SK-N-SH treated with all-trans-retinoic acid at 6 μM for 48 hours (cell line): ENCODE measurements at places on chromosomes 2 and 18.

- ATAC-seq, result no peak
Observed at GRCh38 chr18:23257686-23258565, 122.6 kb downstream of the CABLES1 start.

DNA sequence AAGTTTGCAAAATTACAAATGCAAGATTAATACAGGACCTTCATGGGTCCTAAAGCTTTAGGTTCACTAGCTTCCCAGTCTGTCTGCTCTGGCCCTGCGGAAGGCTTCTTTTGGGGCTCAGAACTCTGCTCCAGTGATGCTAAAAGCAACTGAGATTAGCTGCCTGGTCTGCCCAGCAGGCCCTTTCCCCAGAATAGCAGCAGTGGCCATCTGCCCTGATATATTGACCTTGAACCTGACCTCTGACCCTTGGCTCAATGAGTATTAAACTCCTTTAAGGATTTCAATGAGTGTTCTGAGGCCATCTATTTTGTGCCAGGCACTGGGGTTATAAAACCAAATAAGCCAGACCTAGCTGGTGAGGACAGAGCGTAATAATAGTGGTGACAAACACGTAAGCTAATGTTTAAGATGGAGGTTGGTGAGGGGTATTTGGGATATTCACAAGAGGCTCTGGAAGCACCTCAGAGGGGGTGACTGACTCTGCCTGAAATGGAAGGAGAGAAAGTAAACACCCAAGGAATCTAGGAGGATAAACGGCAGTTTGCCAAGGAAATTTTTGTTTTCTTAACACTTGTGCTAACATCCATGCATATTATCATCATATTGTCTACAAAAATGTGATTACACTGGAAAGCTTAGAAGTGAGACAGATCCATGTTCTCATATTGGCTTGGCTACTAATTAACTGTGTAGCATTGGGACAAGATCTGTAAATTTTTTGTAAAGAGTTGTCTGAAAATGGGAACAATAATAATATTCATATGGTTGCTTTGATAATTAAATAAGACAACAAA, 50.4 kb upstream of the LCLAT1 start:
- no peak for ATAC-seq

DNA sequence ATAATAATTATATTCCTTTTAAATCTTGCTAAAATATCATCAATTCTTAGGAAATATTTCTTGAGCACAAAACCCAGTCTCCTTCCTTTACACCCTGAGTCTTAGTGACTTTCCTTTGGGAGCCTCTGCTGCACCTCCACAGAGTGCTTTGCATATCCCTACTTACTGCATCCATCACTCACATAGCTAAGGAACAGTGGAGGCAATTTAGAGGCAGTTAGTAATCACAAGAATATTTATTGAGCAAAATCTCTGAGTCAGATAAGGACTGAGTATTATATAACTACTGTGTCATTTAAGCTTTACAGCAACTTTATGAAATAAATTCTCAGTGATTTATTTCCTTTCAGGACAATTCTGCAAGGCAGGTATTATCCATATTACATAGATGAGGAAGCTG, 327.7 kb downstream of the TMX3 start:
- no peak for ATAC-seq

GRCh38 chr2:105784589-105784988, 39.9 kb downstream of the NCK2 start:
- ATAC-seq, result no peak

GRCh38 chr2:20648206-20648605, 2.7 kb downstream of the HS1BP3 start:
- no peak for ATAC-seq

GRCh38 chr2:41728788-41729338, 319.0 kb upstream of the PKDCC start:
- no peak for ATAC-seq

GRCh38 chr2:194346193-194346592, 1310.8 kb upstream of the SLC39A10 start:
- no peak for ATAC-seq

GRCh38 chr2:150859877-150860276, 372.4 kb upstream of the RND3 start:
- no peak for ATAC-seq

GRCh38 chr2:239399433-239399920, 1.3 kb downstream of the HDAC4 start:
- ATAC-seq, result no peak

DNA sequence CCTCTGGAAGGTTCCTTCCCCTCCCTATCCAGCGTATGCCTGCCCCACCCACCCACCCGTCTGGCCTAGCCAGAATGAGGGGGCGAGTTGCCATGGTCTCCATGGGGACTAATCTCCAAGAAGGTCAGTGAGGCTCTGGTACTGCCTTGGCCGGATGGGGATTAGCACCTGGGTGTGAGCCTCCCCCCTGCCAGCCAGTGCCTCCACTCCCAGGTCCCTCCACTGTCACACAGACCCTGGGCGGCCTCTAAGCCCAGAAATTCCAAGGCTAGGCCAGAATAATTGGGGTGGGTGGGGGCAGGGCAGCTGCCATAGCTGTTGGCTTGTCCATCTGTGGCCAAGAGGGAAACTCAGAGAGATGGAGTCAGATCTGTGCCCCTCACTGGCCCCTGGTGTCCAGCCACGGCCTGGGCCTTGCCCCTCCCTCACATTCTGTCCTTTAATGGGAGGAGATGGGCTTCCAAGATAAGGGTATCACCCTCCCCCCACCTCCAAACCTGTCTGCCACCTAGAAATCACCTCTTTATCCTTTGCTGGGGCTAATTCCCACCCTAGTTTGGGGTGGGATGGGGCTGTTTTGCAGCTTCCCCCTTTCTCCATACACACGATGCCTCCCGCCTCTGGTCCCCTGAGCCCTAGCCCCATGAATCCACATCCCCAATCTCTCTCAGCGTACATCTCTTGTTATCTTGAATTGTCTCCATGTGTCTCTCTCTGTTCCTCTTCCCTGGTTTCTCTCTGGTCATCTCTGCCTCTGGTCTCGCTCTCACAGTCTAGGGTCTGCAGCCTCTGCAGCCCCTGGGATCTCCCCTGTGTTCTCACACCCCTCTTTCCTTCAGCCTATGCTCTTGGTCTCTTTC, 6.0 kb upstream of the CRYBA2 start:
- ATAC-seq, result no peak

- ATAC-seq, result no peak
Observed at GRCh38 chr2:221001381-221001801, 570.7 kb downstream of the EPHA4 start.
